Uterus (tissue), 4 donors: ENCODE measurements at places on chromosomes 4 and X. TPM values are rescaled to one million over a fixed set of nuclear protein-coding genes. Genes with fewer than 3 reads are reported as not detected.

DNA sequence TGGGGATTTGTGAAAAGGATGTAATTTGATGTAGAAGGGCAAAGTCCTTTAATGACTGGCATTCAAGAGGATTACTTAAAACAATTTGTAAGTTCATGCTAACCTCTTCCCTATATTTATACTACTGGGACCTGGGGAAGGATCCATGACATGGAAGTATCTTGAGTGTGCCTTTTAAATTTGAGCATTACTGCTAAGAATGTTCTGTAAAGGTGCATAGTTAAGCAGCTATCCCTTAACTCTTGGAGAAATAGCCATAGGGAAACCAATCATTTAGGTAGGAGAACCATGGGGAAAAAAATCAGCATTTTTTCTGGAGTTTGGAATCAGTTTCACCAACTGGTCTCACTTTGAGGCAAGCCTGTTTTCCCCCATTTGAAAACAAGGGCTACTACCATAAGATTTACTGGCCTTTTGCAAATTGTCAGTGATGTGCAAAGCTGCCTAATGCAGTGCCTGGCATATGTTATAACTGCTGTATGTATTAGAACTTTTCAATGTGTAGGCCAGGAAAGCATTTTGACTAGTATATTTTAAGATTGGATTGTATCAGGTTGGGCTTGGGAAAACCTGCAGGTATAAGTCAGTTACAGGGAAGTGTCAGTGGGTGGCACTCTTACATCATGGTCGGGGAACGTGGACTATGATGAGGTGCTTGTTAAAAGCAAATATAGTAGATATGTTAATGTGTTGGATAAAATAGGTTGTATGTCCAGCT is 72.1 kb downstream of the PRSS12 start:
- H3K4me1 ChIP-seq: no peaks in the 10 kb centered on the region
- no peak overlapping the region for H3K27ac ChIP-seq
- no peaks in the 10 kb centered on the region for H3K36me3 ChIP-seq

GRCh38 chrX:148459343-148459742 is 41.1 kb upstream of the AFF2 start:
- DNase-seq: no peak
- H3K27me3 ChIP-seq: no peaks in the 10 kb centered on the region
- H3K36me3 ChIP-seq: no peaks in the 10 kb centered on the region
- H3K27ac ChIP-seq: no peak overlapping the region

DNA sequence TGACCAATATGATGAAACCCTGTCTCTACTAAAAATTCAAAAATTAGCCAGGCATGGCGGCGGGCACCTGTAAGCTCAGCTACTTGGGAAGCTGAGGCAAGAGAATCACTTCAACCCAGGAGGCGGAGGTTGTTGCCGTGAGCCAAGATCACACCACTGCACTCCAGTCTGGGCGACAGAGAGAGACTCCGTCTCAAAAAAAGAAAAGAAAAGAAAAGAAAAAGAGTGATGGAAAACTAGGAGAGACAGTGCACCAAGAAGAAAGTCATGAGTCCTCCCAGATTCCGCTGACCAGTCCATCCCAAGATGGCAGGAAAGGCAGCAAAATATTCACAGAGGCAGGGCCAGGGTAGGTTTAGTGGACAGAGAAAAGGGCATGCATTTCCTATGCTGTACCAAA is 226.9 kb downstream of the ASMT start:
- no peak overlapping the region for H3K4me3 ChIP-seq
- DNase-seq: no peak
- H3K27ac ChIP-seq: no peak overlapping the region
- no peaks in the 10 kb centered on the region for H3K27me3 ChIP-seq

- H3K4me3 ChIP-seq: no peak overlapping the region
- no peak overlapping the region for H3K27ac ChIP-seq
Observed at GRCh38 chrX:125405339-125405738, 85.7 kb downstream of the TEX13C start.

DNA sequence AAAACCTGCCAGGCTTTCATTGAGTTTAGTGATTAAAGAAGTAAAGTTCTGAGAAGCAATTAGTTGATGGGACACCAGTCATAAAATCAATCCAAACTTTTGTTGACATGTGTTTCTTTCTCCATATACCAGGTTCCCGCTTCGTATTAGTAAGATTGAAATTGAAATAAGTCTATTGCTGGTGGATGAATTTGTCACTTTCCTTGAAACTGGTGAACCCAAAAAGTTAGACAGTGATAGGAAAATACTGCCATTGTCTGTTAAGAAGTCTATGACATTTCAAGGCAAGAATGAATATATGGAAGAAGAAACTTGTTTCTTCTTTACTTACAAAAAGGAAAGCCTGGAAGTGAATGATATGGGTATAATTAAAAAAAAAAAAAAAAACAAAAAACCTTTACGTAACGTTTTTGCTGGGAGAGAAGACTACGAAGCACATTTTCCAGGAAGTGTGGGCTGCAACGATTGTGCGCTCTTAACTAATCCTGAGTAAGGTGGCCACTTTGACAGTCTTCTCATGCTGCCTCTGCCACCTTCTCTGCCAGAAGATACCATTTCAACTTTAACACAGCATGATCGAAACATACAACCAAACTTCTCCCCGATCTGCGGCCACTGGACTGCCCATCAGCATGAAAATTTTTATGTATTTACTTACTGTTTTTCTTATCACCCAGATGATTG is at the start of gene CD40LG:
TSS of gene CD40LG (plus strand) at position 482 of the 684 bp plus-strand sequence. CDS start at position 573, 91 bp downstream.
- H3K4me3 ChIP-seq: no peak within 1 kb of the TSS
- no peaks in the 10 kb centered on the region for H3K27me3 ChIP-seq
- no peaks in the 10 kb centered on the region for H3K36me3 ChIP-seq
- DNase-seq: no peak

- no peaks in the 10 kb centered on the region for H3K27me3 ChIP-seq
- no peak overlapping the region for H3K4me3 ChIP-seq
- H3K27ac ChIP-seq: no peak overlapping the region
Observed at GRCh38 chr4:111362941-111363361, 740.1 kb upstream of the PITX2 start.

GRCh38 chrX:9873952-9874351 is 87.7 kb downstream of the SHROOM2 start:
- no peak for DNase-seq
- H3K36me3 ChIP-seq: no peaks in the 10 kb centered on the region
- H3K27ac ChIP-seq: no peak overlapping the region
- H3K27me3 ChIP-seq: no peaks in the 10 kb centered on the region
- H3K4me1 ChIP-seq: no peaks in the 10 kb centered on the region

DNA sequence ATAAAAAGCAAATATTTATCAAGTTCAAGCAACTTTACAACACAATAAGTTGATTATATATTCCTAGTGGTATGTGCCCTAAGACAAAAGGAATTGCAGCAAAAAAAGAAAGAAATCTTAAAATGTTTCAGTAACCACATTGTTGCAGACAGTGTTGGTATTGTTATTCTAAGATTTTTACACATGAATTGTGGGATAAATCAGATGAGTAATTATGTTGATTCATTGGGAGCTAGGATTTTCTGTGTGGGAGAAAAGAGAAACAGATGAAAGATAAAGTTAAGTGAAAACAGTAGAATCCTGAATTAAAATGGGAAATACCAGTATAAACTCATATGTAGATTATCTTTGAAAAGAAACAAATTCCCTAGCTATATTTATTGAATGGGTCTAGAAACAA is 362.4 kb downstream of the PPP3CA start:
- no peak overlapping the region for H3K27ac ChIP-seq
- no peaks in the 10 kb centered on the region for H3K27me3 ChIP-seq
- H3K4me1 ChIP-seq: no peaks in the 10 kb centered on the region
- no peaks in the 10 kb centered on the region for H3K36me3 ChIP-seq
- H3K4me3 ChIP-seq: no peak overlapping the region

- no peaks in the 10 kb centered on the region for H3K4me1 ChIP-seq
- no peak overlapping the region for H3K27ac ChIP-seq
- H3K4me3 ChIP-seq: no peak overlapping the region
- DNase-seq: no peak
Observed at GRCh38 chr4:25252230-25253070, 18.6 kb downstream of the PI4K2B start.

- no peak overlapping the region for H3K4me3 ChIP-seq
- no peaks in the 10 kb centered on the region for H3K4me1 ChIP-seq
- no peaks in the 10 kb centered on the region for H3K36me3 ChIP-seq
- peaks cover 4% of the 10 kb centered on the region for H3K27me3 ChIP-seq
Observed at GRCh38 chrX:23953908-23954269, 46.1 kb downstream of the CXorf58 start.

- H3K36me3 ChIP-seq: no peaks in the 10 kb centered on the region
- no peaks in the 10 kb centered on the region for H3K27me3 ChIP-seq
- H3K27ac ChIP-seq: no peak overlapping the region
- no peaks in the 10 kb centered on the region for H3K4me1 ChIP-seq
- no peak overlapping the region for H3K4me3 ChIP-seq
Observed at GRCh38 chr4:40992472-40993295, 221.7 kb downstream of the APBB2 start.

DNA sequence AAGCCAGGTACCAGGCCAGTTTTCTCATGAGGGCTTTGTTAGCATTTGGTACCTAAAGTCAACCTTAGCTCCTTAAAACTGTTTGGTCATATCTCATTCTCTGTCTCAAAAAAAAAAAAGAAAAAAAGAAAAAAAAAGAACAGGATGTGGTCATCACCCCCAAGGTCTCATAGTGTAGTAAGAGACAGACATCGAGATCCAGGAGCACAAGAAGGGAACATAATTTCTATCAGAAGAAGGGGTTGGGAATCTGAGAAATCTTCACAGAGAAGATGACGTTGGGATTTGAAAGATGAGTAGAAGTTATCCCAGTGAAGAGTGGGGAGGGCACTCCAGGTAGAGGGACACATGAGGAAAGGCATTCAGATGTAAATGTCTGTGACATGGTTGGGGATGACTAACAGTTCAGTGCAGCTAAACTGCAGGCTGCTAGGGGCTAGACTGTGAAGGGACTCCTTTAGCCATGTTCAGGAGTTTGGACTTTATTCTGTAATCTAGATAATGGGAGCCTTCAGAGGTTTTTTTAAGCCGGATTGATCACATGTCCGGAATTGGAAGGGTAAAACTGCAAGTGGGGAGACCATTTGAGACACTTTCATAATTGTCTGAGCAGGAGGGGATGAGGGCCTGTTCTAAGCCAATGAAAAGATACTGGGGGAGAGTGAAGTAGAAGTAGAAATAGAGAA is 26.9 kb upstream of the GJB1 start:
- H3K27ac ChIP-seq: no peak overlapping the region
- H3K4me3 ChIP-seq: no peak overlapping the region
- H3K4me1 ChIP-seq: no peaks in the 10 kb centered on the region
- H3K27me3 ChIP-seq: peaks cover 5% of the 10 kb centered on the region

GRCh38 chr4:26321373-26322221 is 783 bp downstream of the RBPJ start:
- DNase-seq: peak; percentile 18
- H3K27ac ChIP-seq: peak overlapping the region; percentile 98
- H3K4me1 ChIP-seq: no peaks in the 10 kb centered on the region

DNA sequence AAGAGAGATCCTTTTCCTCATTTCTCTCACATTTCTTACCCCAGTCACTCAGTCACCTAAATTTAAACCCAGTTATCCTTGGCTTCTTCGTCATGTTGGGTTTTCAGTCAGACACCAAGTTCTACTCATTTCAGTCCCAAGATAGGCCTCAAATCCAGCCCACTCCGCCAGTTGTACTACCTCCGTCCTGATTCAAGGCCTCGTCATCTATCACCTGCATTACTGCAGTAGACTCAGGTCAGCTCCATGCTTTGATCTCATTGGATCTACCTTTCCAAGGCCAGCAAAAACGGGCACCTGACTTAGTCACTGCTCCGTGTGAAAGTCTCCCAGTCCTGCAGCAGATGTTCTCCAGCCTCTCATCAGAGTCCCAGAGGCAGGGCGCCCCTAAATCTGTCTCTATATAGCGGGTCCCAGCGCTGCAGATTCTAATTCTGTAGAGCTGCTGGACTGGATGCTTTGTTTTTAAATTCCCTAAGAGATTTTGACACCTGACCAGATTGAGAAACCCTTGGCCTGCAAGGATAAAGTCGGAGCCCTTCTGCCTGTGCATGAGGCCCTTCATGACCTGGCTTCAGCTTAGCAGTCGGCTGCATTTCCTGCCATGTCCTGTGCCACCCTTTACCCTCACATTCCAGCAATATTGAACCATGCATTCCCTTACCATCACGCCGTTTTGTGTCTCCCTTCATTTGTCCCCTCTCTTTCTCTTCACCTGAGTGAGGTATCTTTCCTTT is 53.7 kb downstream of the ZFX start:
- H3K4me3 ChIP-seq: no peak overlapping the region
- no peak overlapping the region for H3K27ac ChIP-seq
- no peaks in the 10 kb centered on the region for H3K27me3 ChIP-seq
- H3K4me1 ChIP-seq: peaks cover 16% of the 10 kb centered on the region
- H3K36me3 ChIP-seq: no peaks in the 10 kb centered on the region

The SORBS2 gene
- 21.5 TPM for total RNA-seq

The GPR119 gene
- not detected for total RNA-seq

The SLC49A3 gene
- 12.6 TPM for total RNA-seq

The HSD17B13 gene
- total RNA-seq: 2.4 TPM

The OPRPN gene
- total RNA-seq: not detected

The XAGE3 gene
- total RNA-seq: not detected

The COL25A1 gene
- not detected for total RNA-seq

The USP51 gene
- total RNA-seq: 0.26 TPM
